ENCODE measurements at places on chromosomes 12 and 14.
A peak's percentile ranks its signal among the peaks of the same experiment; 100 is the strongest.

- peak; percentile 69 for DNase-seq
Observed at GRCh38 chr14:61568572-61569011, 126.7 kb upstream of the HIF1A start.

- DNase-seq = no peak
Observed at GRCh38 chr12:56333197-56333678, 562 bp downstream of the PAN2 start.

- no peak for DNase-seq
Observed at GRCh38 chr12:130476451-130477135, 138.9 kb downstream of the PIWIL1 start.

DNA sequence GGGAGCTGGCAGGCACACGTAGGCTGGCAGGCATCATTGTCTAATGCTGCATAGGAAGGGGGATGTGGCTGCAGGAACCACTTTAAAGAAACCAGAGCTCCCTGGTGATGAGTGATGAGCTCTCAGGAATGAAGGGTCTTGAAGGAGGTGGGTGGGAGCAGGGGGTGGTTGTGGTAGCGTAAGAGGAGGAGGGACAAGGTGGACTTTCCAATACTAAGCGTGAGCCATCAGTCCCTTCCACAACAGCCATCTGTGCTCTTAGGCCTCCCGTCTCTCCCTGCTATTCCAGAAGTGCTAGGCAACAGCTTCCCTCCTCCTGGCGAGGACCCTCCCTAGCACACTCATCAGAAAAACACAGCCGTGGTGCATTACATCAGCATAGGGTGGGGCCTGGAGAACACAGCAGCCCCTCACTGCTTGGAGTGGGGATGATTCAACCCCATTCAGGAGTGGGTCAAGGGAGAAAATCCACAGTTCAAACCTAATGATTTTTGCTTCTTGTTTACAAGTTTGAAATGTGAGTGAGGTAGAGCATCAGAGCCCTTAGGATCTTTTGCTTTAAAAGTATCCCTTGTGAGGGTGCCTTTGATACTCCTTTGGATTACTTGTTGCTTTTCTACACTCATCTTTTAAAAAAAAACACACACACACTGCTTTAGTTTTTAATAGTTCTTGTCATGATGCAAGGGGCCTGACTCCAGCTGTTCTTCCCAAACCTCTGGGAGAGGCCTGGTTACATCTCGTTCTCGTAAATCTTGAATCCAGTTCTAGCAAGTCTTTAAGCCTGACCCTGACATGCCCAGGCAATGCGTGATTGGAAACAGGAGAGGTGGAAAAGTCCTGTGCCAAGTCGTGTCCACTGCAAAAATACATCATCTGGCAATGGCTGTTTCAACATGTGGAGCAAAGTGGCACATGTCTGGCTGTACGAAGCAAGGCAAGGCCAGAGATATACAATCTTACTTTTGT lies 356.4 kb upstream of the DDHD1 start:
- DNase-seq = no peak

GRCh38 chr14:22391908-22392565 lies 197.0 kb downstream of the DAD1 start:
- no peak for DNase-seq

- no peak for DNase-seq
Observed at GRCh38 chr14:56297449-56297848, 179.2 kb downstream of the PELI2 start.

Measured in stimulated activated CD4-positive, alpha-beta T cell treated with anti-CD3 and anti-CD28 coated beads, Interleukin-15, amount 100 ng/mL, for 24 hours (primary cell).